Ascending aorta (tissue), 2 donors: ENCODE measurements at places on chromosomes 16 and 17.

DNA sequence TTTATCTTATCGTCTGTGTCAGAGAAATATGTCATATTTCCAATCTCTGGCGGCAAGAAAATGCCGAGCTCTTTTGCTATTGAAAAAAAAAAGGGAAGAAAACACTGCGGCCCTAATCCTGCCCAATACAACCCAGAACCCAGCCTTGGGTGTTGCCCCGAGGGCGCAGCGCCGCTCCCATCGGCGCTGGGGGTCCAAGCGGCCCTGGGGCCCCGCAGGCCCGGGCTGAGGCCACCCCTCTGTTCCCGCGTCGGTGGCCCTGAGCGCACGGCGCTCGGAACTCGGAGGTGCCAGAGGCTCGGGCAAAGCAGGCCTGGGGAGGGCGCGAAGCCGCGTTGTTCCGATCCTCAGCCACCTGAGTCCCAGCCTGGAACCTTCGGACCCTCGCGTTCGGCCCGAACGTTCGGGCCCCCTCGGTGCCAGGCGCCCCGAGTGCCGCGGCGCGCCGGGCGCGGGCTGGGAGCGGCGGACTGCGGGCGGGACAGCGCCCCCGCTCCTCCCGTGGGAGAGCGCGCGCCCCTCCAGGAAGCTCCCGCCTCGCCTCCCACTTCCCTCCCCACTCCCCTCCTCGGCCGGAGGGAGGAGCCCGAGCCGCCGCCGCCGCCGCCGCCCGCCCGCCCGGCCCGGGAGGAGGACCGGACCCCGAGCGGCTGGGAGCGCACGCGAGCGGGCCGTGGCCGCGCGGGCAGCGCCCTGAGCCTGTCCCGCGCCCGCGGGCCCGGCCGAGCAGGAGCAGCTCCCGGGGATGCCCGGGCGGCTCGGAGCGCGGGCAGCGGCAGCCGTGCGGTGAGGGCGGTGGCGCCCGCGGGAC, at the start of gene CPNE2:
TSS of gene CPNE2 (plus strand) at position 609 of the 811 bp plus-strand sequence. CDS start 18,160 bp downstream, outside the sequence.
- H3K4me1 ChIP-seq = peaks cover 12% of the 10 kb centered on the region
- no peaks in the 10 kb centered on the region for H3K27me3 ChIP-seq
- peak within 1 kb of the TSS; percentile 90 for H3K4me3 ChIP-seq
- no peaks in the 10 kb centered on the region for H3K36me3 ChIP-seq
- peak; percentile 78 for DNase-seq

DNA sequence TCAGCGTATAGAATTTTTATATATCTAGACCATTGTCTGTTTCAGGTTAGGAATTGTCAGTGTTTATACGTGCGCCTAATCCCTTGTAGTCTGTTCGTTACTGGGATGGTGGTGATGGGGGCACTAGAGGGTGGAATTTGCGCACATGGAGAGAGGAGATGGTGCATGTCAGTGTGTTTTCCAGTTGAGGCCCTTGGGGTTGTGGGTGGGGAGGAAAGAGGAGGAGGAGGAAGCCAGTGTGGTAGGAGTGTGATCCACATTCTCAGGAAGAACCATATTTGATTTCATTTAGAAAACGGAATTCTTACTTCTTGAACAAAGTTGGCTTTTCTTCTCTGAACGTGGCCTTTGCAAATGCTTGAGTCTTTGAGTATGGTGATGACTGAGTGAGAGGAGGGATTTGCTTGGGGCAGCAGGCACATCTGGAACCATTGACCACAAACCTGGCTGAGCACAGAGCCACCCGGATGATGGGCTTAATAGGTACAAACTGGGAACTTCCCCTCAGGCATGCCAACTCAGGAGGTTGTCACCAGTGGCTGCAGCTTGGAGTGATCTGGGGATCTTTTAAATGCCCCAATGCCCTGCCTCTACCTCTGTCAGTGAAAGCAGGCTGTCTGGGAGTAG, 98.9 kb downstream of the PRKCB start:
- no peak overlapping the region for H3K4me3 ChIP-seq
- DNase-seq = no peak
- no peaks in the 10 kb centered on the region for H3K4me1 ChIP-seq
- H3K27me3 ChIP-seq = no peaks in the 10 kb centered on the region
- no peaks in the 10 kb centered on the region for H3K36me3 ChIP-seq

GRCh38 chr17:48546924-48547807, 2.3 kb upstream of the HOXB2 start:
- H3K36me3 ChIP-seq = peaks cover 18% of the 10 kb centered on the region
- H3K27ac ChIP-seq = peak overlapping the region; percentile 93
- H3K4me3 ChIP-seq = peak overlapping the region; percentile 11
- H3K27me3 ChIP-seq = no peaks in the 10 kb centered on the region
- H3K4me1 ChIP-seq = peaks cover 46% of the 10 kb centered on the region
- no peak for DNase-seq

GRCh38 chr16:49457196-49457595, 83.6 kb downstream of the C16orf78 start:
- no peaks in the 10 kb centered on the region for H3K4me1 ChIP-seq
- H3K27me3 ChIP-seq = no peaks in the 10 kb centered on the region
- peak; percentile 33 for DNase-seq
- no peak overlapping the region for H3K27ac ChIP-seq
- no peaks in the 10 kb centered on the region for H3K36me3 ChIP-seq

GRCh38 chr16:60419859-60420258, 1616.4 kb downstream of the CDH8 start:
- DNase-seq = no peak
- H3K36me3 ChIP-seq = no peaks in the 10 kb centered on the region
- H3K27ac ChIP-seq = no peak overlapping the region
- no peaks in the 10 kb centered on the region for H3K4me1 ChIP-seq
- no peaks in the 10 kb centered on the region for H3K27me3 ChIP-seq

DNA sequence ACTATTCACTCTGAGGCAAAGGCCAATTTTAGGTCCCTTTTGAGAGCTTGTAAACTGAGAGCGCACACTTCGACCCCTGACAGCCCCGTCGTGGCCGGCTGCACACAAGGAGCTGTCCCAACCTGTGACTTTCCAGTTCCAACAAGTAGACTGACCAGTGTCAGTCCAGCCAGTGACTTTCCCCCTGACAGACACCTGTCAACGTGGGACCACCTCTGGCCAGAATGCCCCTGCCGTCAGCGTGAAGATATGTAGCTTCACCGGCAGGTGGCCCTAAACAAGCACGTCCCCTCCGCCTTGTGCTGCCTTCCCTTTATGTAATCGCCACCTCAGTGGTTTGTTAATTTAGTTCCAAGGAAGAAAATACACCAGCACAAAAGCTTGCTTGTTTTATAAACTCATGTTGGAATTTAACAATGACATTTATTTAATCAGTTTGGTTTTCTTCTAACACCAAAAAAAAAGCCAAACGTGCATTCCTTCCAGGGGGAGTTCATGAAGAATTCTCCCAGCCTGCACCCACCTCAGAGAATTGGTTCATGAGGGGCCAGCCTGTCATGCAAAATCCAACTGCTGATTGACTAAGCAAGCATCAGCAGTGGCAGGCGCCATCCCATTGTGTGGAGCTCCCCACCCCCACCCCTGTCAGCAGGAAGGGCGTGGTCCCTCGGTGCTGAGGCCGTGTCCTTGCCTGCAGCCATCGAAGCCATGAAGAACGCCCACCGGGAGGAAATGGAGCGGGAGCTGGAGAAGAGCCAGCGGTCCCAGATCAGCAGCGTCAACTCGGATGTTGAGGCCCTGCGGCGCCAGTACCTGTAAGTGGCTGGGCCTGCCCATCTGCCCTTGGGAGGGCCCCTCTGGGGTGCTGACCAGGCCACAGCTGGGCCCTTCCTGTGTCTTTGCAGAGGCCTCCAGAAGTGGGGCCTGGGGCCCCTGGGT, 33.9 kb downstream of the PLD6 start:
- no peaks in the 10 kb centered on the region for H3K4me1 ChIP-seq
- no peak for DNase-seq
- H3K27me3 ChIP-seq = no peaks in the 10 kb centered on the region
- H3K27ac ChIP-seq = no peak overlapping the region
- H3K4me3 ChIP-seq = no peak overlapping the region
- peaks cover 69% of the 10 kb centered on the region for H3K36me3 ChIP-seq

DNA sequence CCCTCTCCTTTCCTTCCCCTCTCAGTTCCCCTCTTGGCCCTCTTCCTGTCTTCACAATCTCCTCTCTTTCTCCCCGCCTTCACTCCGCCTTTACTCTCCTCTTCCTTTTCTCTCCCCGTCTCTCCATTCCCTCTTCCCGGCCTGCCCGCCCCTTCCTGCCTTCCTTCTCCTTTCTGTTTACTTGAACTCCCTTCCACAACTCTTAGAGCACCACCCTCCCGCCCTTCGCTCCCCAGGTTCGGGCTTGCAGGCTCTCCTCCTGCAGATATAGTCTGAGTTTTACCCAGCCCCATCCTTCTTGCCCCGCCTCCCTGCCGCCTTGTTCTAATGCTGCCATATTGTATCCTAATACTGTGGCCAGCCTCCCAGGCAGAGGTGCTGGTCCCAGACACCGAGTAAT, 201.5 kb upstream of the N4BP1 start:
- H3K27me3 ChIP-seq = no peaks in the 10 kb centered on the region
- H3K27ac ChIP-seq = no peak overlapping the region
- H3K4me1 ChIP-seq = no peaks in the 10 kb centered on the region
- no peak for DNase-seq

GRCh38 chr16:85029408-85029784, 1.8 kb downstream of the KIAA0513 start:
- no peaks in the 10 kb centered on the region for H3K27me3 ChIP-seq
- peak overlapping the region; percentile 69 for H3K27ac ChIP-seq
- H3K4me3 ChIP-seq = peak overlapping the region; percentile 93
- H3K36me3 ChIP-seq = no peaks in the 10 kb centered on the region
- no peak for DNase-seq
- peaks cover 19% of the 10 kb centered on the region for H3K4me1 ChIP-seq

- H3K4me3 ChIP-seq = peak overlapping the region; percentile 51
- H3K27me3 ChIP-seq = no peaks in the 10 kb centered on the region
- peaks cover 50% of the 10 kb centered on the region for H3K4me1 ChIP-seq
Measured at GRCh38 chr17:40071313-40072039, 8.7 kb downstream of the THRA start.

DNA sequence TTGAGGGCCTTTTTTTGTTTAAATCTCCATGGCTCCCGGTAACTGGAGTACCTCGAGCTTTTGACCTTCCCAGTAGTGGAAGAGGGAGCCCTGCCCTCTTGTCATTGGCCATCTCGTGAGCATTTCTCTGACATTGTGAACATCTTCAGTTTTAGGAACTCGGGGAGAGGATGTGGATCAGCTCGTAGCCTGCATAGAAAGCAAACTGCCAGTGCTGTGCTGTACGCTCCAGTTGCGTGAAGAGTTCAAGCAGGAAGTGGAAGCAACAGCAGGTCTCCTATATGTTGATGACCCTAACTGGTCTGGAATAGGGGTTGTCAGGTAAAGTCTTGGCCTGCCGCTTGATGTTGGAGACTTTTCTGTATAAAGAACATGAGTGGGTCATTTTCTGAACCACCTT, 24.3 kb downstream of the NTAN1 start:
- H3K36me3 ChIP-seq = peaks cover 66% of the 10 kb centered on the region
- DNase-seq = no peak
- no peak overlapping the region for H3K4me3 ChIP-seq

DNA sequence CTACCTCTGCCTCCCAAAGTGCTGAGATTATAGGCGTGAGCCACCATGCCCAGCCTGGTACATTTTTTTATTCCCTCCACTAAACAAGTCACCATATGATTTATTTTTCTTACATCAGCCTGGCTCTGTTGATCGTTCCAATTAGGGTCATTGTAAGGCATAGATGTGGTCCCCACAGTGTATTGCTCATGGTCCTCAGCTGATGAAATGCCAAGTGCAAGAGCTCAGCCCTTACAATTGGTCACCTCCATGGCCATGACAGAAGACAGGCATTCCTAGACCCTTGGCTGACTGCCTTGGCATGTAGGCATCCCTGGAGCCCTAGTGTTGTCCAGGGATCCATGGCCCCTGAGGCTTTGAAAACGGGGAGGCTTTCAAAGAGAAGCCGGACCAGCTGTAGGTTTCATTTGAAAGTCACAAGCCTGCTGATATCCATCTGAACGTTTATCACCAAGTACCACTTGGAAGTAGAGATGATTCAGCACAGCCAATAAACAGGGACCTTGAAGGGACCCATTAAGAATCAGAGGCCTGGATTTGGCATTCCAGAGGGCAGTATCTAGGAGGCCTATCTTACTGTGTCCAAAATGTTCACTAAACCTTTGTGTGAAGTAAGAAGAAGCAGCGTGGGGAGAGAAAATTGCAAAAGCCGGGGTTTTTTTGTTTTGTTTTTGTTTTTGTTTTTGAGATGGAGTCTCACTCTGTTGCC, 20.6 kb upstream of the PRKCA start:
- no peaks in the 10 kb centered on the region for H3K27me3 ChIP-seq
- H3K27ac ChIP-seq = no peak overlapping the region
- no peak for DNase-seq
- no peaks in the 10 kb centered on the region for H3K36me3 ChIP-seq
- no peak overlapping the region for H3K4me3 ChIP-seq

DNA sequence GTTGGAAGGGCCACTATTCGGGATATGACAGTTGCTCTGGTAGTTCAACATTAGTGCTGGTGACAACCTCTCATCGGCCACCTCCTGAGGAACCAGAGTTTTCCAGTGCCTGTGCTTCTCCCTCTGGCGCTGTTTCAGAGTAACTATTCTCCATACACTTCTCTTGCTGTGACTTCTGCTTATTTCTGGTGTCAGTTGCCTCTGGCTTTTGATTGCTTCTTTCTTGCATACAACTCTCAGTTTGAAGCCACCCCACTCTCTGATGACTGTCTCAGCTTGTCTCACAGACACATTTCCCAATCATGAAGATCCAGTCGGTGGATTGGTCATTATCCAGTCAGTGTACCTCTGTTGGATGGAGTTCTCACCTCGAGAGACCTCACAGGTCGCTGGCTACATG, 3.4 kb upstream of the TM4SF5 start:
- no peak overlapping the region for H3K27ac ChIP-seq
- H3K36me3 ChIP-seq = no peaks in the 10 kb centered on the region
- H3K4me3 ChIP-seq = no peak overlapping the region
- no peak for DNase-seq

DNA sequence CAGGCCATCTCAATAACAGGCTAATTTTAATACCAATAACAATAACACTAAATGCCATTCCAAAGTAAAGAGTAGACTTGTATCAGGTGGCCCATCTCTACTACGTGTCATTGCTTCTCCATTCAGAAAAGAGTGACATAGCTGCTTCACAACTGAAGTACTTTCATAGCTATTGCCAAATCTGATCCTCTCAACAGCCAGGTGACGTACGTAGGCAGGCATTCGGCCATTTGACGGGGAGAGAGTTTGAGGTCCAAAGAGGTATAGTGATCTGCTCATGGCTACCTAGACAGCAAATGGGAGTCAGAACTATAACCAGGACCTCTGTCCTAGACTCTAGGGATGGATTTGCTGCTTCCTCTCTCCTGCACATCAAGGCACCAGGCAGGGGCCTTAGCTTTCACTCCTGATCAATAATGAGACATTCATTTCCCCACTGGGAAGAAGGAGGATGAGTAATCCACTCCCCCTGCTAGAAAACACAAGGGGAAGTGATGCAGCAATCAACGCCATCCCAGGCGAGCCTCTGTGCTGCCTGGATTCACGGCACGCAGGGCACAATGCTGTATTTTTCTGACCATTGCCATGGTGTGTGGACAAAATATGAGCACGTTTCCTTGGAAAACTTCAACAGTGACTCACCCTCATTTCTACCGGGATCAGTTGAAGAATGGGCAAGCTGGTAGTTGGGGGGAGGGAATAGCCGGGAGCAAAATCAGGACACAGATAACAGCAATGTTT, 80.9 kb downstream of the SPACA3 start:
- no peaks in the 10 kb centered on the region for H3K27me3 ChIP-seq
- H3K4me1 ChIP-seq = no peaks in the 10 kb centered on the region
- H3K27ac ChIP-seq = no peak overlapping the region
- no peak for DNase-seq
- no peaks in the 10 kb centered on the region for H3K36me3 ChIP-seq

GRCh38 chr16:65679785-65680184, 557.9 kb upstream of the CDH11 start:
- no peak overlapping the region for H3K27ac ChIP-seq
- H3K36me3 ChIP-seq = no peaks in the 10 kb centered on the region
- no peaks in the 10 kb centered on the region for H3K4me1 ChIP-seq
- DNase-seq = no peak
- H3K27me3 ChIP-seq = no peaks in the 10 kb centered on the region
